ENCODE measurements at places on chromosomes 16 and 17.

DNA sequence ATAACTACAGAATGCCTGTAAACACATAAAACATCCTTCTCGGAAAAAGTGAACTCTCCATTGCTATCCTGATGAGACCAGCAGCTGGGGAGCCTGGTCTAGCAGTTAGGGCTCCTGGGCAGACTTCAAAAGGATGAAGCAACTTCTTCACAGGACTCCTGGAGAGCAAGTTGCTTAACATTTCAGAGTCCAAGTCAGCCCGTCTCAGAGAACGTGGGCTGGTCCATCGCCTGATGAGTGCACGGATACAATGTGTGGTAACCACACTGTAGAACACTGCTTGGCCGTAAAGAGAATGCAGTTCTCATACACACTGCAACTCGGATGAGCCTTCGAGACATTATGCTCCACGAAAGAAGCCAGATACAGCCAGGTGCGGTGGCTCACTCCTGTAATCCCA, 52.7 kb downstream of the TMEM235 start:
- no peak for DNase-seq

DNA sequence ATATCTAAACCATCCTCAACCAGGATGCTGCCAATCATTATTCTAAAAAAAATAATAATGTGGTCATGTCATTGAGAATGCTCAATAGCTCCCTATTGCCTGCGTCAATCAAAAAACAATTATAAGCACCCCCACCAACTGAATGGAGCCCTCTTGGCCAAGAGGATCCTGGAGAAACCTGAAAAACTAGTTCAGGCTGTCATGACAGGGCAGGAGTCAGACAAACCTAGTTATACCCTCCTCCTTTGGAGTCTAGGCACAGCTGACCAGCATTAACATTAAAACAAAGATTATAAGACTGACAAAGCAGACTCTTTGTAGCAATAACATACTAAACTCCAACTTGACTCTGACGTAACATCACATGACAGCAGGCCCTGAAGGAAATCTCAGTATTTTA, 119.2 kb upstream of the CCL2 start:
- no peak for DNase-seq

- DNase-seq = no peak
These were observed 3.1 kb upstream of the CCDC42 start for GRCh38 chr17:8747742-8748141.

DNA sequence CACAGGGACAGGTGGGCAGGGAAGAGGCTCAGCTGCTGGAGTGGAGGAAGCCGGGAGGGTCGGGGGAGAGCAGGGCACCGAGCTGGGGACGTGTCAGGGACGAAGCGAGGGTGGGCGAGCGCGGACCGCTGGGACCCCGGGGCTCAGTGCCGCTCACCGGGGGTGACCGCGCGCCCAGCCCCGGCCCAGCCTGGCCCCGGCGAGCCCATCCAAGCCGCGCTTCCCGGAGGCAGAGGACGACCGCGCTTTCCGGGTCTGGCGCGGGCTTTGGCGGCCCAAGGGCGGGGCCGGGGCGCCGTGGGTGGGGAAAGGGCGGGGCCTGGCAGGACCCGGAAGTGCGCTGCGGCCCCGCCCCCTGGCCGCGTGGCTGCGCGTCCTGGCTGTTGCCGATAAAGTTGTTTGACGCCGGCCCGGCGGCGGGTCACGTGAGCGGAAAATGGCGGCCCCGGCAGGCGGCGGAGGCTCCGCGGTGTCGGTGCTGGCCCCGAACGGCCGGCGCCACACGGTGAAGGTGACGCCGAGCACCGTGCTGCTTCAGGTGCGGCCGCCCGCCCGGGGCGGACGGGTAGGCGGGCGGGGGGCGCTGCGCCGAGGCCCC, at the start of gene ASPSCR1:
ASPSCR1 (plus strand) TSS at position 419 of the 598 bp plus-strand sequence; CDS start at position 437, 18 bp downstream.
- DNase-seq = peak; percentile 91

- peak; percentile 75 for DNase-seq
These were observed 33.3 kb downstream of the RANBP10 start for GRCh38 chr16:67773099-67773498.

- DNase-seq = peak; percentile 96
These were observed 472 bp upstream of the ARHGDIA start for GRCh38 chr17:81871387-81872230.

- DNase-seq = peak; percentile 47
These were observed 1.6 kb upstream of the LDAF1 start for GRCh38 chr16:21156767-21157467.

DNA sequence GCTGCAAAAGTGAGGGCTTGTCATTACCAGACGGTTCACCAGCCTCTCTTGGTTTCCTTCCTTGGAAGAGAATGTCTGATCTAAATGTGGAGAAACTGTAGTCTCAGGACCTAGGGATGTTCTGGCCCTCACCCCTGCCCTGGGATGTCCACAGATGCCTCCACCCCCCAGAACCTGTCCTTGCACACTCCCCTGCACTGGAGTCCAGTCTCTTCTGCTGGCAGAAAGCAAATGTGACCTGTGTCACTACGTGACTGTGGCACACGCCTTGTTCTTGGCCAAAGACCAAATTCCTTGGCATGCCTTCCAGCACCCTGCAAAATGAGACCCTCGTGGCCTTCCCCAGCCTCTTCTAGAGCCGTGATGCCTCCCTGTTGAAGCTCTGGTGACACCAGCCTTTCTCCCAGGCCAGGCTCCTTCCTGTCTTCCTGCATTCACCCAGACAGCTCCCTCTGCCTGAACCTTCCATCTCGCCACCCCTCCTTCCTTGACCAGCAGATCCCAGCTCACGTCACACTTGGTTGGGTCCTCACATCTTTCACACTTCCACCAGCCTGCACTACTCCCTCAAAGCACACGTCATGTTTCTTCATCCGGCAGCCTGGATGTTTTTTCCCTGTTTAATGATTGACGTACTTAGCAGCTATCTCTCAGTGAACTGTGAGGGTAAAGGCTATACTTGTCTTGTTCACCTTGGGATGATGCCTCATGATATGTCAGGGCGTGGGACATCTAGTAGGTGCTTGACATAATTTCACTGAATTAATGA, 4.3 kb downstream of the ZNF768 start:
- DNase-seq = peak; percentile 64

GRCh38 chr16:14501331-14502255, 128.5 kb downstream of the PARN start:
- peak; percentile 93 for DNase-seq

DNA sequence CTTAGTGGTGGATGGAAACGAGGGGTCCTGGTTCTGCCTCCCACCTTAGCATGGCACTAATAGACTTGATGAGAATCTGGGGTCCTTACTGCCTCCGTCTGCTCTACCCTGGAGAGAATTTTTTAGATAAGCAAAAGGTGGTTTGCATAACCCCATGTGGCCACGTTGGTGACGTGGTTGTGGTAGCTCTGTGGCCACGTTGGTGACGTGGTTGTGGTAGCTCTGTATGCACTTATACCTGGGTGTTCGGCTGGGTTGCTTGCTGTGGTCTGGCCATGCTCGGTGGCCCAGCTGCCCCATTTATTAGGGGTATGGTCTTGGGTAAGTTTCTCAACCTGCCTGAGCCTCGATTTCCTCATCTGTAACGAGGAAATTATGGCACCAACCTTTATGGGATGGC, 13.0 kb downstream of the SPIRE2 start:
- DNase-seq = no peak

- DNase-seq = no peak
These were observed 3.1 kb upstream of the SERPINF1 start for GRCh38 chr17:1758807-1759206.

DNA sequence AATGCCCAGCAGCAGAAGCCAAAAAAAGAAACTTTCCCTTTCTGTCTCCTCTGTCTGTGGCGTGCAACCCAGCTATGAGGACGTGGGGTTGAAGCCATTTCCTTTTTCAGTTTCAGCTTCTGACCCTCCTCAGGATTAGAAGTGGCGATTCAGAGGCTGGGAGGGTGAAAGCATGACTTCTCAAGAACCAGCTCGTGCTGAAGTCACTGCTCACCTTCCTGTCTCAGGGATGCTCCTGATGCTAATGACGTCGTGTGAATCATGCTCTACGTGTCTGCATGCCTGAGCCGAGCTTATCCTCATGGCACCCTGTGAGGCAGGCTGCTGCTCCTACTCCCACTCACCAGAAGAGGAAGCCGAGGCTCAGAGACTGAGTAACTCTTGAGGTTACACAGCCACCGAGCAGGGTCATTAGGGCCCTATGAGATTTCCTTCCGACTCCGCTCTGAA, 5.7 kb upstream of the LPO start:
- DNase-seq = no peak

DNA sequence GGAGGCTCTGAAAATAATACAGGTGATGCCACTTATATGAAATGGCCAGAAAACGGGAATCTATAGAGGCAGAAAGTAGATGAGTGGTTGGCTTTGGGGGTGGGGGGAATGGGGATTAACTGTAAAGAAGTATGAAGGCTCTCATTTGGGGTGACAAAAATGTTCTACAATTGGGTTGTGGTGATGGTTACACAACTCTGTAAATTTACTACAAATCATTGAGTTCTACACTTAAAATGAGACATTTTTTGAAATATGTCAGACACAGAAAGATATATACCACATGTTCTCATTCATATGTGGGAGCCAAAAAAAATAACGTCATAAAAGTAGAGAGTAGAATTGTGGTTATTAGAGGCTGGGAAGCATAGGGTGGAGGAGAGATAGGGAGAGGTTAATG, 25.7 kb downstream of the ARHGAP17 start:
- no peak for DNase-seq

DNA sequence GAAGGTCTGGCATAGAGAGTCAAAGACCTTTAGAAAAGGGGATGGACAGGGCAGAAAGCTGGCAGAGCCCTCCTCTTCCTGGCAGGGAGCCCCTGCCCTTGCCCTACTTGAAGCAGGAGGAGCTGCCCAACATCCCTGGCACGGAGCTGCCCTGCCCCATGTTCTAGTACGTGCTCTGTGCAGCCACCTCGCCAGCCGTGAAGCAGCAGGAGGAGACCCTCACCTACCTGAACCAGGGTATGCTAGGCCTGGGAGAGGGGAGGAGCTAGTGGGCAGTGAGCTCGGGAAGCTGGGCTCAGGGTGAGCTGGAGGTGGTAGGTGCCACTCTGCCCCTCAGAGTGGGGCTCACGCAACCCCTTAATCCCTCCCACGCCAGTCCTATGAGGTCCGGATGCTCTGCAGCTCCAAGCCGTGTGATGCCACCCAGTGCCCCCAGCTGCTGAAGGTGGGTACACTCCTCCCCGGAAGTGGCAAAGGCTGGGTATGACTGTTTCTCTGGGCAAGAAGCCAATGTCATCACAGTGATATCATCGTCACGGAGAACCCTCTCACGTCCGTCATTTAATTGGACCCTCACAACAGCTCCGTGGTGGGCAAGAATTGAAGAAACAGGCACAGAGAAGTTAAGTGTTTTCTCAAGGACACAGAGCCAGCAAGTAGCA, 12.7 kb upstream of the STAC2 start:
- DNase-seq = peak; percentile 65

Measured in left lobe of liver (tissue), 2 donors.